ENCODE measurements at places on chromosomes 3 and 15. TPM values are rescaled to one million over a fixed set of nuclear protein-coding genes. Genes with fewer than 3 reads are reported as not detected.

The BTLA gene
- total RNA-seq: 0.34 TPM

The LMAN1L gene
- 1.3 TPM for total RNA-seq

The GNAT1 gene
- total RNA-seq: not detected

The KCNMB2 gene
- total RNA-seq: not detected

- no peak for DNase-seq
Measured at GRCh38 chr15:57122080-57122840, 203.8 kb downstream of the TCF12 start.

GRCh38 chr15:67880651-67881182, 40.9 kb upstream of the RNU6-1 start:
- peak; percentile 50 for DNase-seq

- no peak for DNase-seq
Measured at GRCh38 chr3:66789580-66790237, 208.4 kb upstream of the KBTBD8 start.

The GALNT15 gene
- 75.3 TPM for total RNA-seq

DNA sequence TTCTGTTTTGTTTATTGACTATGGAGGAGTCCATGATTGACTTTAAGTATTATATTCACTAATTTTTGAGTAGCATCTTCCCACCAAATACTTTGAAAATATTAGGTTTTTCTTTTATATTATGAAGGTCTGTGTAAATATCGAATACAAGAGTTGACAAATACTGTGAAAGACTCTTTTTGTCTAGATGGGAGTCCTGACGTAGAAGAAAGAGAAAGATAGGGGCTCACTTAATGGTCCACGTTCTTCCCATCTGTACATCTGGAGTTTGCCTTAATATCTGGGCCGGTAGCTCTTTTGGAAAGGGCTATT, 7.8 kb upstream of the UTS2B start:
- no peak for DNase-seq

The CLDN16 gene
- 5.1 TPM for total RNA-seq

The CHRNA5 gene
- total RNA-seq: 0.78 TPM

The EPB42 gene
- total RNA-seq: not detected

DNA sequence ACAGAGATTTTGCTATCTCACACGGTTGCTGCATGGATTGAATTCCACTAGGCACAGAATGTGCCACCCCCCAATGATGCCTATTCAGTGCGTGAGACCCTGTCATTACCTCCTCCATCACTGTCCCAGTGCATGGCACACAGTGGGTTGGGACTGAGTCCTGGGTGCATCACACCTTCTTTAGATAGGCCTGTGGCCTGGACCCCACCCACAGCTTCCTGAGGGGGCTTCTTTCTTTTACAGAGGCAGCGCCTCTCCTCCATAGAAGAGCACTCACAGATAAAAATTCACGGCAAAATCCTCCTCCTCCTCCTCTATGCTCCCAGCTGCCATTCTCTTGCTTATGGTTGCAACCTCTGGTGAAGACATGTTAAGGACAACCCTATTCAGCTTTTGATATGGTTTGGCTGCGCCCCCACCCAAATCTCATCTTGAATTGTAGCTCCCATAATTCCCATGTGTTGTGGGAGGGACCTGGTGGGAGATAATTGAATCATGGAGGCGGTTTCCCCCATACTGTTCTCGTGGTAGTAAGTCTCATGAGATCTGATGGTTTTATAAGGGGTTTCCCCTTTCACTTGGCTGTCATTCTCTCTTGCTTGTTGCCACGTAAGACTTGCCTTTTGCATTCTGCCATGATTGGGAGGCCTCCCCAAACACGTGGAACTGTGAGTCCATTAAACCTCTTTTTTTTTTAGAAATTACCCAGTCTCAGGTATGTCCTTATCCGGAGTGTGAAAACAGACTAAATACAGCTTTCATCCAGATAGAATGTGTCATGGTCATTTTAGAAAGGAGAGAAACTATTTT, 147.6 kb downstream of the KLF13 start:
- DNase-seq: peak; percentile 52

GRCh38 chr3:108300103-108300849, 3.9 kb downstream of the HHLA2 start:
- no peak for DNase-seq

- DNase-seq: no peak
Measured at GRCh38 chr3:188752850-188753249, 418.9 kb upstream of the TPRG1 start.

The CSPG5 gene
- 0.97 TPM for total RNA-seq

GRCh38 chr15:28923726-28924280, 38.0 kb downstream of the APBA2 start:
- no peak for DNase-seq

DNA sequence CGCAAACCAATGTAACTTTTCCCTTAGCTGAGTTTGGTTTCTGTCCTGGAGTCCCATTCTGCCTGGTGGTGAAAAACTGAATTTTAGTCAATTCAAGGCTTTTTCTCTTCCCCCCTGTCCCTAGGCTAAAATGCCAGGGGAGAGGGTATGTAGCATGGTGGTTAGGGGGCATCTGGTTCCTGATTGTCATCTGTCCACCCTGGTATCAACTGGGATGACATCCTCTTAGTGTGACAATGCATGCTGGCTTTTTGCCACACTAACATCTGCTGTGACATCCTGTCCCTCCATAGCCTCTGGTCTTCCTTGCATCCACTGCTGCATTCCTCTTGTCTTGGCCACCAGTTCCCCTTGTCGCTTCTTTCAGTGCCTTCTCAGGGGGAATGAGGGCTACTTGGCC, 73.7 kb downstream of the ABHD5 start:
- no peak for DNase-seq

- no peak for DNase-seq
Measured at GRCh38 chr3:159185443-159186050, 383.7 kb downstream of the MFSD1 start.

DNA sequence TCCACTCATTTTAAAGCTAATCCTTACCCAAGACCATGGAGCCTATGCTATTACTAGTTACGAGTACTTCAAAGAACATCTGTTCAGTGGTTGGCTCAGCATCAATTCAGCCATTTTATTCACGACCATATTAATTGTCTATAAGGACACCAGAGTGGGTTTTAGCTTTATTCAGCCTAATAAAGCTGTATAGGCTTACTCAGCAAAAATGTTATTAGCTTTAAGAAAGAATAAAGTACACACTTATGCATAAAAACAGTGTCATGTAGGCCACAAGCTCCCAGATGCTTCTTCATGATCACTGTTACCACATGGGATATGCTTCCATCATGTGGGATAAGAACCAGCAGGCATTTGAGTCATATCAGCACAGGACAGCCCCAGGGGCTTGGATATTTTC, 87.4 kb upstream of the GPR149 start:
- DNase-seq: no peak

All from lower leg skin (tissue), 4 donors.